Kidney capillary endothelial cell (primary cell): ENCODE measurements at places on chromosomes 2 and 18.

DNA sequence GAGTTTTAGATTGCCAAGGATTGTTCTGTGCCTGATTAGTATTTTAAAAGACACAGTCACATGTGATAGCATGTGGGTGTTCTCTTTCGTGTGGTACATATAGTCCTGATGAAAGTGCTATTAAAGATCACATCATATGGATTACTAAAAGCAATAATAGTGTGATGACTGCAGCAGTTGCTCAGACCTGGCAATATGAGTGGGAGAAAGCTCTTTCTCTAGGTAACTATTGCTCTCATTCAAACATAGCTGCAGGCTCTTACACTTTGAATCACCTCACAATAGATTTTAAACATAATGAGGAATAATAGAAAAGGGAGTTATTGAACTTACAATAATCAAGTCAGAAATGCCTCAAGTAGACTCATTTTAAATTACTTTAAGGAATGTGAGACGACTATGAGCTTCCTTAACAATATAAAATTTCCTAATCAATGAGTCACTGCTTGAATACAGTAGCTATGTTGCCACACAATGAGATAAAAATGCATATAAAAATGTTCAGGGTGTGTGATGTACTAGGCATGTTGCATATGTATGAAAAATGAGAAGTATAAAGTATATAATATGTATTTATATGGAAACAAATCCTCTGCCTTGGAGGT is 452.1 kb downstream of the TMX3 start:
- DNase-seq = no peak

- DNase-seq = no peak
Measured at GRCh38 chr2:8573942-8574195, 108.0 kb upstream of the ID2 start.

- peak; percentile 3 for DNase-seq
Measured at GRCh38 chr18:68394705-68395104, 320.2 kb downstream of the TMX3 start.

- no peak for DNase-seq
Measured at GRCh38 chr2:229380101-229380625, 109.1 kb upstream of the PID1 start.

DNA sequence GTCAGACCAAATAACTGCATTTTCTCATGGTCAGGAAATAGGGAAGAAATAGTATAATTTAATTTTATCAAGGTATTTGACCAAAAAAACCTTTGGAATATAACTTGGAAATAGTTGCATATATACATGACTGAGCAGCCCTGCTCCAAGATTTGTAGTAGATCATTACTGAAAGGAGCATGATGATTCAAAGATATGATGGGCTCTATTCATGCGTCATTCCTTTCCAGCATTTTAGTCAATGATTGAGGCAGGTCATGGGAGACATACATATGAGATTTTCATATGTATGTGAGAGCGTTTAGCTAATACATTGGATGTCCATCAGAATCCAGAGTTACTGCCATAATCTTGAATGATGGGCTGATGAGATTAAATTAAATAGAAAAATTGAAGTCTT is 74.5 kb downstream of the CAB39 start:
- no peak for DNase-seq

- no peak for DNase-seq
Measured at GRCh38 chr18:13401826-13402225, 183.3 kb downstream of the LDLRAD4 start.

DNA sequence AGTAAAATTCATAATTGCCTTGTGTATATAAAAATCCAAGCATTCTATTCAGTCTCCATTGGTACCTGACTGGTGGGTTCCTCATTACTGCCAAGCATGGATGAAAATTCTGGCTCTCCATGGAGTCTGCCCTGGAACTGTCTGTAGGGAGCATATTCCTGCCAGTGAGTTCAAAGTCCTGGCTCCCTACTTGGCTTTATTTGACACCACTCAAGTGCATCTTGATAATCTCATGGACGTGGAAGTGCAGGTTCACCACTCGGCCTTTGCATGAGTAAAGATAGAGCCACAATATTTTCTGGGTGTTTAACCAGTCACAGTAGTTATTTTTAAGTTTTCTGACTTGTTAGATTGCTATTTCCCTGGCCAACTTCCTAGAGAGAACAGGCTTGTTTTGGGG is 63.5 kb downstream of the CNTNAP5 start:
- no peak for DNase-seq

DNA sequence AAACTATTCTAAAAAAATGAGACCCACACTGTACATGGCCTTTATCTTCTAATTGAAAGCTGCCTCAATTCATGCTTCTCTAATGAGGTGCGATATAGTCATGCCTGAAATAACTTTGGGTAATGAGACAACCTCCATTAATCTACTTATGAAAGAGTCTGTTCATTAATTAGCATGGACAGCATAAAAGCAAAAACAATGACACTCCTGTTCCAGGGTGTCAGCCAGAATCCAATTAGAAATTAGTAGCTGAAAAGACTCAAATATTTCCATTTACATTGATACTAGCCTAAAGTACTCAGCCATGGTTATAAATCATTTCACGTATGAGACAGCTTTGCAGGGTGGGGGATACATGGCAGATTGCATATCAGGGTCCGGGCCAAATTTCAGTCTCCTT is 288.7 kb downstream of the AKAIN1 start:
- DNase-seq = no peak

GRCh38 chr2:126635736-126636135 is 20.2 kb upstream of the GYPC start:
- DNase-seq = no peak

DNA sequence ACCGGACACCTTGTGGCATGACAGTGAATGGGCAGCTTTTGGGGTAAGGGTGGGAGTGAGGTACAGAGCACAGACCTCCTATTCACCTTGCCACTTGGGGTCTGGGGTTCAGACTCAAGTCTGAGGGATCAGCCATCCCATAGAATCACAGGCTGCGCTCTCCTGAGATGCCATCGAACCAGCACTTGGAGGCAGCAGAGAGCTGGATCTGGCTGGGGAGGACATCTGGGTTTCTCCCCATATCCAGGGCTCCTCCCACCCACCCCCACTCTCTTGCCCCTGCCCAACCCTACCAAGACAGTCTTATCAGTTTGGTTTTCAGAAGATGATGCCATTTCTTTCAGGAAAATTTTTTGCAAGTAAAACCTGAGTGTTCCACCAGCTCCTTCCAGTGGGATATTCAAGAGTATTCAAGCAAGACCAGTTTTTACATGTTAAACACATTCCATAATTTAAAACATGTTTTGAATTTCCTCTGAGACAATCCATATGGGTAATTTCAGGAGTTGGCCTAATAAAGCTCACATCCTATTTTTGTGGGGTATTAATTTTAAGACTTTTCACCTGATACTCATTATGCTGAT is 29.2 kb upstream of the TEX44 start:
- peak; percentile 51 for DNase-seq

DNA sequence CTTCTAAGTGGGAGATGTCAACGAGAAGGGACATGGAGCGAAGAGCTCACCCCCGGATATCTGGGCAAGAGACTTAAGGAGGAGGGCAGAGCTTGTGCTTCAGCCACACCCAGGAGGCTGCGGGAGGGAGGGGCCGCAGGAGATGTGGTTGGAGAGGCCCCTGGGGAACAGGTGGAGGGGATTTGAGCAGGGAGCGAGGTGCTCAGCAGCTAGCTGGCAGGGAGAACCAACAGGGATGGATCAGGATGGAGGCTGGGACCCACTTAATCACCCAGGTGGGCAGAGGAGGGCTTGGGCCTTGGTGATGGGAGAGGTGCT is 78.3 kb downstream of the MBP start:
- no peak for DNase-seq

DNA sequence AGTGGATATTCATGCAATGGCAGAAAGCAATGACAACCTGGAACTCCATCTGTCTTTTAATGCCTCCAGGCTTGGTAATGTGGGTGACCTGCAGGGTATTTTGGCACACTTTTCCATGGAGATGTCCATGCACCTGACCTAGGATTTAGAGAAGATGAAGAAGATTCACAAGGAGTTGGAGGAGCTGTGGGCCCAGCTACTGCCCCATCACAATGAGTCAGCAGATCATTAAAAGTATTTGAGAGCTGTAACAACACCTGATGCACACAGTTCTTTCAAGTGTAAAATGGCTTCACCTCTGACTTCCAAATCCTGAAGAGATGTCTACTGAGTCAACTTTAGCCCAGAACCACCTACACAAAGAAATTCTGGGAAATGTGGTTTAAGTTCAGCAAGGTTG is 22.1 kb upstream of the OSR1 start:
- DNase-seq = no peak

DNA sequence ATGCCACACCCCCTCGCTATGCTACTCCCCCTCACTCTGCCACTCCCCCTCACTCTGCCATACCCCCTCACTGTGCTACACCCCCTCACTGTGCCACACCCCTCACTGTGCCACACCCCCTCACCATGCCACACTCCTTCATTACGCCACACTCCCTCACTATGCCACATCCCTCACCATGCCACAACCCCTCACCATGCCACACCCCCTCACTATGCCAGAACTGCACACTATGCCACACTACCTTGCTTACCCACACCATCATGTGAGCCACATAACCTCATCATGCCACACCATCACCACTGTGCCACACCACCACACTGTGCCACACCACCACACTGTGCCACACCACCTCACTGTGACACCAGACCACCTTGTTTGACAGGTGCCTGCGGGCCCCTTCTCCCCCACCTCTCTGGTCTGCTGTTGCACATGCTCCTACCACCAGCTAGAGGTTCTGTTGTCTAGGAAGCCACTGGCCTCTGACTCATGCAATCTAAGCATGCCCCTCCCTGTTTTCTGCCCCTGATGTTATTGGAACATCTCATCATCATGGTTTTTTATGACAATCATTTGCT is 22.0 kb downstream of the MARCHF4 start:
- DNase-seq = peak; percentile 56

DNA sequence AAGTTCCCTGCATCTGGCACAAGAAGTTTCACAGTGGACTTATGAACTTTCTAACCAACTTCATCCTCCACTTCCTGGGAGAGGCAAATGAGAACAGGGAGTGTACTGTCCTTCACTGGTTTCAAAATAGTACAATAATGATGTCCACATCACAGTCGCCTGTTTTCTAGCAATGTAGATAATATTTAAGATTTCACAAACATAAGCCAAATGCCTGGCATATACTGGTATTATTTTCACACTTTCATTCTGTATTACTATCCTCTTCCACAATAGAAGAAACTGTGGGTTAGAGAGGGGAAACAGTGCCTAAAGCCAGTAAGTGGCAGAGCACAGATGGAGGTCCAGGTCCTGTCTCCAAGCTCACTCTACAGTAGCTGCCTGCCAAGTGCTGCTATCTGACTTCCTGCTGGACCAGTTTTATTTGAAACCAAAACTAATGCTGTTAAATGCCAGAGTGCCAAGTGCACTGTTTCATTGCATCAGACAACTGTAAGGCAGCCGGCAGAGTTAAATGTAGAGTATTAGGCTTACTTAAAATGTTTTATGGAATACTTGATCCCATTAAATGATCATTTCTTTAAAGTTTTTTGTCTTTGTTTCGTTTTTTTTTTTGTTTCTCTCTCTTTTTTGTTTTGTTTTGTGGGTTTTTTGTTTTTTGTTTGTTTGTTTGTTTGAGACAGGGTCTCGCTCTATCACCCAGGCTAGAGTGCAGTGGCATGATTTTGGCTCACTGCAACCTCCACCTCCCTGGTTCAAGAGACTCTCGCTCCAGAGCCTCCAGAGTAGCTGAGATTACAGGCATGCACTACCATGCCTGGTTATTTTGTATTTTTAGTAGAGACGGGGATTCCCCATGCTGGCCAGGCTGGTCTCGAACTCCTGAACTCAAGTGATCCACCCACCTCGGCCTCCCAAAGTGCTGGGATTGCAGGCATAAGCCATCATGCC is 15.1 kb downstream of the COBLL1 start:
- DNase-seq = no peak

DNA sequence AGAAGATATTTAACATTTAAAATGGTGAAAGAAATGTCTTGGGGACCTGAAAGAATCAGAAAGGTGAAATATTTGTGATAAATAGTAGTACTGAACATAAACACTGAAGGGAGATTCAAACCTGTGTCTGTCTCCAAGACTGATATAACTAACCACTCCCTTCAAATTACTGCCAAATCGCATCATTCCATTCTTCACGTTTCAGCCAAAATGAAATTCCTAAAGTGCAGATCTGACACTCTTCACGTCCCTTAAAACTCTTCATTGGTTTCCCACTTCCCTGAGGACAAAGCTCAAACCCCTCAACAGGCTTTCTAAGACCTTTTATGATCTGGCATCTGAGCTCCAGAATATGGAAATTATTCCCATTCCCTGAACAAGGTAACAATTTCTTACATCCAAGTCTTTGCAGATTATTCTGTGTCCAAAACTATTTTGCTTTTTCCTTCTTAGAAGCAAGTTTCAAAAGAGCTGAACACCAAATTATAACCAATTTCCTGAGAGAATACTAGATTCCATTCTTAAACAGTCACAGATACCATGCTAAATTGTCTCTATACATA is 18.9 kb downstream of the SLC8A1 start:
- DNase-seq = no peak

DNA sequence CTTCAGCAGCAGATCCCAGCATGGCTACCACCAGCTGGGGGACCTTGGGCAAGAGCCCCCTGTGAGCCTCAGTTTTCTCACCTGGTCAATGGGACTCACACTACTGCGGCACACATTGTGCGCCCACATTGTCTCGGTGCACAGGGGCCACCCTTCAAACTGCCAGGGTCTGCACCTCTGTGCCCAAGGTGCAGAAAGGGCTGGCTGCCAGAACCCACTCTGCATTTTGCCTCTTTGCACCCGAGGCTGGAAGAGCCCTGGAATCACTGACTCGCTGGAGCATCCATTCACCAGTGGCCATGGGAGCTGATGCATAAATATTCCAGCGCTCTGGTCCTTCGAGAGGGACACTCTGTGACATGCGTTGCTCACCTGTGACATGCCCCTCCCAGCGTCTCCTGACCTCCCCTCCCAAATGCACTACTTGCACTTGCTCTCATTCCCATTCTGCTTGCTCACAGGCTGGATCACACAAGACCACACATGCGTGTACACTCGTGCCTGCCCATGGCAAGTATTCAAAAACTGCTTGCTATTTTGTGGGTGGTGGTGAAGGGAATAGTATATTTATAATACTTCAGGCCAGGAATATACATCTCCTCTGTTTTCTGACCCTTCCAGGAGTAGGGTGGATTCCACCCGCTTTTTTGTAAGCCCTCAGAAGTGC is 18.8 kb upstream of the C1QL2 start:
- DNase-seq = no peak

- no peak for DNase-seq
Measured at GRCh38 chr2:159003555-159003954, 35.1 kb downstream of the TANC1 start.

- no peak for DNase-seq
Measured at GRCh38 chr2:120888851-120889250, 153.2 kb downstream of the GLI2 start.

GRCh38 chr2:64945973-64946768 is 43.0 kb upstream of the SLC1A4 start:
- no peak for DNase-seq

- no peak for DNase-seq
Measured at GRCh38 chr2:159571540-159572260, 44.6 kb downstream of the BAZ2B start.

- DNase-seq = no peak
Measured at GRCh38 chr2:65030476-65031332, 25.5 kb upstream of the CEP68 start.

GRCh38 chr18:35481960-35482366 is 15.8 kb downstream of the INO80C start:
- no peak for DNase-seq
